ENCODE measurements at places on chromosomes 11 and 22.
A peak's percentile ranks its signal among the peaks of the same experiment; 100 is the strongest.

DNA sequence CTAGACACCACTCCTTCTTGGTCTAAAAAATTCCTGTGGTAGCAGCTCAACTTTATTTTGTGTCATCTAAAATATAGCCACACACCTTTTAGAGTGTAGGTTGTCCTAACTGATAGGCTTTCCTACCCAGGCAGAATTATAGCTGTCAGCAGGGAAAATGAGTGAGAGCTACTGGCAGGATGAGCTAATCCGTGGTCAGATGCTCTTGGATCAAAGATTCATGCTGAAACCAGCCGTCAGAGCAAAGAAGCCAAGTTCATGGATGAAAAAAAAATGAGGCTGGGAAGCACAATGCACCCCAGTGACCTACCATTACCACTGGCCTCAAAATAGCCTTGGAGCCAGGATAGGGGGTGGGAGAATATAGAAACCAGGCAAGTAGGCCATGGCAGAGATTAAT is 113.1 kb upstream of the BLID start:
- no peak for DNase-seq

DNA sequence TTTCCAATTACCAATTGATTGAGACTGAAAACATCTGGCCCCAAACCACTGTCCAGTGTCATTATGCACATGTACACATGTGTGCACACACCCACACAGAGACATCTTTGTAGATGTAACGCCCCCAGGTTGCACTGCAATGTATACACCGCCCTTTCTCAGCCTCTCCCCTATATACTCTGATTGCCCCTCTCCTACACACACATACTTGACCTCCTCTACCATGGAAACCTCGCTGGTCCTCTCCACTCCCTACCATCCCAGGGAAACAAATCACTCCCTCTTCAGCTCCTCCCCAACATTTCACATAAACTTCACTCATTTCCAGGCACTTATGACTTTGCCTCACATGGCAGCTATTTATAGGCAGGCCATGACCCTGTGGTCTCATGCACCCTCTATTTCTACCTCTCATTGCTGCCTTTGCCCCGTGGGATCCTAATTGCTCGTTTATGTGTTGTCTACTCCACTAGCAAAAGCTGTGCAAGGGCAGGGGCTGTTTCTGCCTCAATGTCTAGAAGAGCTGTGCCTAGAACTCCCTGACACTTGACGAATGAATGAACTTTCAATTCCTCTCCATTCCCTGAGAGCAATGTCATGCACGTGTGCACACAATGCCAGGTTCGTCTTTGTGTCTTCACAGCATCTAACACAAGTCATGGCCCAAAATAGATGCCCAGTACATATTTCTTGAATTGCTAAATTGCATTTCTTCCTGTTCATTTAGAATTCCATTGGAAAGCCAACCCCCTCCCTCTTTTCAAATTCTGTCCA is 10.0 kb upstream of the TMA7B start:
- DNase-seq, result no peak

DNA sequence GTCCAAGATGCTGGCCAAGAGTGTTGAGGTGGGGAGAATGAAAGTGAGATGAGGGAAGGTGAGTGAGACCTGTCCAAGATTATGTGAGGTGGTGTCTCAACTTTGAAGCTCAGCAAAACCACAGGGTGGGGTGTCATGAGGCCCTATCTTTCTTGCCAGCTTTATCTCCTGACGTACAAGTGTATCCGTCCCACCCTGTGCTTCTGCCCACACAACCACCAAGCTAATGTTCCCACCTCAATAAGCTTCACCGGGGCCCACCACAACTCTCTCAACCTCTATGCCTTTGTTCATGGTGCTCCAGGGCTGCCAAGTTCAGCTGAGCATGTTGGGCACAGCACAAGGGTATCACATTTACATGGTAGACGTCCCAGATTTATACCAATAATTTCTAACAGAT is 7.1 kb upstream of the TPST2 start:
- DNase-seq, result no peak

- peak; percentile 67 for DNase-seq
Observed at GRCh38 chr11:45146072-45147016, at the start of gene PRDM11. PRDM11 (plus strand) TSS chr11:45146639; CDS start chr11:45181767, 35,128 bp downstream.

DNA sequence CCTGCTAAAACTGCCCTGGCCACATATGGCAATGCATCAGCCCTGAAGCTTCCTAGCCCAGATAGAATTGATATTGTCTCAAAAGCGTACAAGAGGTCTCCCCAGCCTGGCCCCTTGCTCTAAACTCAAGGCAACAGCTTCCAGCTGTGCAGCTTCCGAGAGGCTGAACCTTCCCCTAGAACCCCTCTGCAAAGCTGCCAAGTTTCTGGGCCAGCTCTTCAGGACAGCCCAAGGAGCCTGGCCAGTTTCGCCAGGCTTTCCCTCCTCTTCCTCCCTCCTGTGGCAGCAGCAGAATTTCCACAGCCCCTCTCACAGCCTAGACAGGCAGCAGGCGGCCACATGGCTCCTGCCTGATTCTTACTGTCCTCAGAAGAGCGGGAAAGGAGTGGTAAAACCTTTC is 34.5 kb downstream of the NUMA1 start:
- DNase-seq, result no peak

- no peak for DNase-seq
Observed at GRCh38 chr11:77067861-77068443, 1.2 kb downstream of the CAPN5 start.

DNA sequence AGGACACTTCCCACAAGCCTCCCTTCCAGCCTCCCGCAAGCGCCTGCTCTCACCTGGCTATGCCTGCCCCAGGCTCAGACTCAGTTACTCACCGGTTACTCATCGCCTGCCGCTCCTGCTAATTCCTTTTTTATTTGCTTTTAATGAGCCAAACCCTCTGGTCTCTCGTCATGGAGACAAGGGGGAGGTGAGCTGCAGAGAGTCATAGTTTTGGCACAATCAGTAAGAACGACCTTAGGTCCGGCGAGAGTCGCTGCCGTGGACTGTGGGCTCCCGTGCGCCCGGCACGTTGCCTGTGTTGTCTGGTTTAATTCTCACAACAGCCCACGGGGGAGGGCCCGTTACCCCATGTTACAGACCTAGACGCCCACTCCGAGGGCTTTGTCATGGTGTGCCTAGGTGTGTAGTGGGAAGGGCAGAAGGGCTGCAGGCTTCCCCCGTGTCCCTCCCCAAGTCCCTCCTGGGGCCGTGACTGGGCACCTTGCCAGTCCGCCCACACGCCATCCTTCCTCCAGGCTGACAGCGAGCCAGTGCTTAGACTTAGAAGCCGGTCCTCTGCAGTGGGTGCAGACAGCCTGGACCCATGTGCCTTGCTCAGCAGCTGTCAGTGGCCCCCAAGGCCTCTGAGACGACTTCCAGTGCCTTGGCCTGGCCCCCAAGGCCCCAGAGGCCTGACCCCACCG is 42.2 kb downstream of the WNT7B start:
- peak; percentile 71 for DNase-seq

GRCh38 chr11:134510233-134511040 is 98.4 kb upstream of the B3GAT1 start:
- DNase-seq, result no peak
